M059J (cell line): ENCODE measurements at places on chromosomes 6 and 20. TPM values are rescaled to one million over a fixed set of nuclear protein-coding genes. Genes with fewer than 3 reads are reported as not detected.
A peak's percentile ranks its signal among the peaks of the same experiment; 100 is the strongest.

GRCh38 chr6:161370880-161371279 is 97.0 kb upstream of the AGPAT4 start:
- peak; percentile 78 for DNase-seq

DNA sequence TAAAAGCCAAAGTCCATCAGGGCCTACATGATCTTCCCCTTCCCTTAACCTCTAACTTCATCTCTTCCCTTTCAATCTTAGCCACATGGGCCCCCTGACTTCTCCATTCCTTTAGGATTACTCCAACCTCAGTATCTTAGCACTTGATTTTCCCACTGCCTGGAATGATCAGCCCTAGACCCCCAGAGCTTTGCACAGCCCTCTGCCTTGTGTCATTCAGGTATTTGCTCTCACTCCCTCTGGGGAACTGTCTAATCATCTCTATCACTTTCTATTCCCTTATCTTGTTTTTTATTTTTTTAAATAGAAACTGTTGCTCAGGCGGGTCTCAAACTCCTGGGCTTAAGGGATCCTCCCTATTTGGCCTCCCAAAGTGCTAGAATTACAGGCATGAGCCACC is 13.3 kb upstream of the ZNFX1 start:
- DNase-seq, result no peak

DNA sequence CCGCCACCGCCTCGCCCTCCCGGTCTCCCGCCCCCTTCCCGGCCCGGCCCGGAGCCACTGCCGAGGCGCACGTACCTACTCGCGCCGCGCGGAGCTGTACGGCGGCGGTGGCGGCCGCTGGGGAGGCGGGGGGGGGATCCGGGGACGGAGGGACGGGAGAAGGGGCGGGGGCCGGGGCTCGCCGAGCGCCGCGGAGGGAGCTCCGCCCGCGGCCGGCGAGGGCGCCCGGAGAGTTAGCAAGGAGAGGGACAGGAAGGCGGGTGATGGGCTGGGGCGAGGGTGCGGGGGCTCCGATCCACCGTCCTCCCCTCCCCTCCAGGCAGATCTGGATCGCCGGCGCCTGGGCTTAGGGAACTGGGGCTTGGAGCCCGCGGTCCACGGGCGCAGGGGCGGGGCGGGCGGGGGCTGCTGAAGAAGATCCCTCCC is 548 bp upstream of the TMEM74B start:
- DNase-seq, result no peak

DNA sequence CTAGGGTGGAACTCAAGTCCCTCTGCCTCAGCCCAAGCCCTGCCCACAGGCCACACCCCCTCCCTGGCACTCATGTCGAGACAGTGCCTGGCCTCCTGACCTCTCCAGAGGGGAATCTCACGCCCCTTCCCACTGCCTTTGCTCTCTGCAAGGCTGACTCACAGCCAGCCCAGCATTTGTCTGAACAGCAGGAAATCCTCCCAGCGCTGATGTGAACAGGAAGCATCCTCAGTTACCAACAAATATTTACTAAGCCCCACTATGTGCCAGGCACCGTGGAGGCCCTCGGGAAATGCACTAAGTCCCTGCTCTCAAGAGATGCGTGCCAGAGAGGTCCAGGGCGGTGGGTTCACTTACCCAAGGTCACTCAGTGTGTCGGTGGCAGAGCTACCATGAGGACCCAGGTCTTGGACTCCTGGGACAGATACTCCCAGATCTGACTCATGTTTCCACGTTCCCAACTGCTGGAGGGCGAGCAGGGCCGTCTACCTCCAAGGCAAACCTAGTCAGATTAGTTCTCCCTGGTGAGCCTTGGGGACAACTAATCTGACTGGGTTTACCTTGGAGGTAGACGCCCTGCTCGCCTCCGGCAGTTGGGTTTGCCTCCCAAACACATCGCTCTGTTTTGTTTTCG is 7.8 kb downstream of the ADA start:
- DNase-seq, result peak; percentile 99

The ID4 gene
- 5.2 and 8.5 TPM in 2 replicates for total RNA-seq

The TMEM244 gene
- total RNA-seq, result not detected in 2 replicates

The CLPSL1 gene
- total RNA-seq, result not detected in 2 replicates
